BE2C (cell line): ENCODE measurements at places on chromosomes 6 and 20.
A peak's percentile ranks its signal among the peaks of the same experiment; 100 is the strongest.

- DNase-seq = peak; percentile 35
These were observed 3.1 kb downstream of the MYL9 start for GRCh38 chr20:36544134-36545018.

DNA sequence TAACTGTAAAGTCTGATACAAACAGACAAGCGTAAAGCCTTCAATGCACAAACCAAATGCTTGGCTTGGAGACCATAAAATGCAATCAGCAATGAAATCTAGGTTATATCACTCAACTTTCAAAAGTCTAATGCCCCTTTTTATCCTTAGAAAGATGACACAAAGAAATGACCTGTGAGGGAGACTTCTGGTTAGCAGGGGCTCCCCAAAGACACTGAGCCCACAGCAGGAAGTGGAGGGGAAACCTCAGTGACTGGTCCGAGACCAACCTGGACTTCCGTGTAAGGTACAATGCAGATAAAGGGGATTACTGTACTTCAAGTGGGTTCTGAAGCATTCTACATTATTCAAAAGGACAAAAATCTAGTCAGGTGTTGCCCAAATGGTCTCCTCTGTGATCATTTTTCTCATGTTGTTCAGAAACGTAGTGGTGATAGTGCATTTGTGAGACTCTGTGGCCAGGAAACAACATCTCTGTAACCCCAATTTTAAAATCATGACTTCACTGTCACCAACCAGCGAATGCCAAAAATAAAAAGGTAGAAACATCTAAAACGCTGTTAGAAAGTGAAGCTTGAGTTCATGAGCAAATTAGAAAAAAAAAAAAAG, 88.2 kb downstream of the HIVEP2 start:
- DNase-seq = no peak

- DNase-seq = no peak
These were observed 13.1 kb upstream of the RAET1L start for GRCh38 chr6:150038202-150039062.

DNA sequence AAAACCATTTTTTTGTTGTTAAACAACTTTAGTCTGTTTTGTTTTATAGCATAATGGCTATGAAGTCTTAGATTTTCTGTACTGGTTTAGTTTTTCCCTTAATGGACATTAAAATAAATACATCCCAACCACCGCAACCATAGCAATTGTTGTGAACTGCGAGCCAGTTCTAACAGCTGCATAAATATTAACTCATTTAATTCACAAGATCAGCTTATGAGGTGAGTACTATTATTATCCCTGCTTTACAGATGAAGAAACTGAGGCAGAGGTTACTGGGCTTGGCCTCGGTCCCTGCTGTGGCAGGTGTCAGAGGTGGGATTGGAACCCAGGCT, 23.1 kb downstream of the MOCS3 start:
- DNase-seq = no peak

DNA sequence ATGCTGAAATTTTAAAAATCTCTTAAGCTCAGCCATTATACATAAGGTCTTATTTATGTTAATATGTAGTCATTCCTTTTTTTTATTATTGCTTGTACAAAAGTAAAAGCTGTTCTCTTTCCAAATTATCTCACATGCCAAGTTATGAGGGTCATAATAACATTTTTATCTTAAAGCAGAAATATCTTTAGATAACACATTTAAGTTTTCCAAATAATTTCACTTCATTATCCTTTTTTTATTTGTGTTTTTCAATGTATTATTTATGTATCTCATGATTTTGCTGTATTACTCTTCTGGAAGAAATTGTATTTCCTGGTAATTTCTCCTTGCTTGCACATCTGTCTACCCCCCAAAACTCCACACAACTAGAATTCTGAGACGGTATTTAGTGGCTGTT, 461.1 kb upstream of the SOX4 start:
- DNase-seq = no peak
